ENCODE measurements at places on chromosomes 5 and 9.

- no peaks in the 10 kb centered on the region for H3K27me3 ChIP-seq
- H3K4me1 ChIP-seq: no peaks in the 10 kb centered on the region
- DNase-seq: no peak
These were observed 69.7 kb downstream of the SH3GL2 start for GRCh38 chr9:17648516-17648915.

DNA sequence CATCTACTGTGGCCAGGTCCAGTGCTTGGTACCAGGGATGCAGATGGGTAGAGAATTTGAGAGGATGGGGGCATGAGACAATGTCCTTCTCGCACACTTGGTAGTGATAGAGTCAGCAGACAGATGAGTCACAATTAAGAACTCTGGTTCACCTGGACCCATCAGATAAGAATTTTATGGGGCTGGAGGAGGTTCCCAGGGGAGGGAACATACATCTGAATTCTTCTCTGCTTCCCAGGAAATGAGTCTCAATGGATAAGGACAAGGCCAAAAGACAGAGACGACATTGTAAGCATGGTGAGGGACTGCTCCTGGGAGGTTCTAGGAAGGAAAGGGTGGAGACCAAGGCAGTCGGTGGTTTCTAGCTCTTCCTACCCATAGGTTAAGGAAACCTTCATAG lies 5.3 kb downstream of the SLC4A9 start:
- H3K4me3 ChIP-seq: no peak overlapping the region
- peaks cover 2% of the 10 kb centered on the region for H3K4me1 ChIP-seq
- H3K27ac ChIP-seq: no peak overlapping the region
- no peaks in the 10 kb centered on the region for H3K36me3 ChIP-seq
- no peaks in the 10 kb centered on the region for H3K27me3 ChIP-seq

- H3K27ac ChIP-seq: no peak overlapping the region
- no peaks in the 10 kb centered on the region for H3K27me3 ChIP-seq
- no peak for DNase-seq
- H3K4me3 ChIP-seq: no peak overlapping the region
- H3K36me3 ChIP-seq: no peaks in the 10 kb centered on the region
These were observed 358.9 kb downstream of the ARRDC3 start for GRCh38 chr5:91024206-91024605.

DNA sequence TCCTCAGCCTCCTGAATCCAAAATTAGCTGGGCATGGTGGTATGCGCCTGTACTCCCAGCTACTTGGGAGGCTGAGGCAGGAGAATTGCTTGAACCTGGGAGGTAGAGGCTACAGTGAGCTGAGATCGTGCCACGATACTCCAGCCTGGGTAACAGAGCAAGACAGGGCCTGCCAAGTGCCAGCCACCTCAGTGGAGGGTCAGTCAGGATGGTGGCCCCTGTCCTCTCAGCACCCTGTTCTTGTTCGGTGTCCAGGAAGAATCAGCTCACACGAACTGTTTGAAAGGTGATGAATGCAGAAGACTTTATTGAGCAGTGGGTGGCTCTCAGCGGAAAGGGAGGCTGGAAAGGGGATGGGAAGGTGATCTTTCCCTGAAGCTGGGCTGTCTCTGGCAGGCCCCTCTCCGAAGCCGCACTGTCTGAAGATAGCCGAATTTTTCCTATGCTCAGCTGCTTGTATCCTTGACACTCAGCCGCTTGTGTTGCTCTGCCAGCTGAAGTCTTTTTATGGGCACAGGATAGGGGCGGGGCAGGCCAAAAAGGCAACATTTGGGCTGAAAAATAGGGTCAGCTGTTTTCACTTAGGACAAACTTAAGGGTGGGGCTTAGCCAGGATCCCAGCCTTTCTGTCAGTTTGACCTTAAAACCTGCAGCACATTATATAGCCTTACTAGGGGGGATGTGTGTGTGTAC lies 50.9 kb downstream of the UBE2R2 start:
- H3K4me3 ChIP-seq: no peak overlapping the region
- peaks cover 9% of the 10 kb centered on the region for H3K4me1 ChIP-seq
- H3K27me3 ChIP-seq: no peaks in the 10 kb centered on the region
- H3K36me3 ChIP-seq: peaks cover 20% of the 10 kb centered on the region
- no peak for DNase-seq

- no peak for DNase-seq
- no peaks in the 10 kb centered on the region for H3K4me1 ChIP-seq
- peaks cover 26% of the 10 kb centered on the region for H3K27me3 ChIP-seq
- H3K4me3 ChIP-seq: no peak overlapping the region
These were observed 119.6 kb upstream of the NFIB start for GRCh38 chr9:14433351-14434157.

GRCh38 chr5:69225860-69226259 lies 8.8 kb upstream of the CDK7 start:
- peaks cover 3% of the 10 kb centered on the region for H3K4me1 ChIP-seq
- no peaks in the 10 kb centered on the region for H3K27me3 ChIP-seq
- no peak for DNase-seq

DNA sequence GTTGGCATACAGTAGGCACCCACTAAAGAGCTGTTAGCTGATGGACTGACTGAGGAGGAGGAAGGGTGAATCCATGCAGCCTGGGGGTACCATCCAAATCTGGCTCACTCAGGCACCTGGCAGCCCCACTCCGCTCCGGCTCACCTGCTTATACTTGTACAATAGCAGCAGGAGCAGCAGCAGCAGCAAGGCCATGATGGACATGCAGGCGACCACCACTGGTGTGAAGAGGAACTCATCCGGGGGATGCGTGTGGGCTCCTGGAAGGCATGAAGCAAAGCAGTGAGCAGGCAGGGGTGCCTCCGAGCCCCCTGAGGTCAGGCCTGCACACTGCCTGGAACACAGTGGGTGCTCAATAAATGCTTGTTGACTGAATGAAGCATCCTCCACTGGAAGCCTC lies 18.3 kb downstream of the CSF1R start:
- no peaks in the 10 kb centered on the region for H3K27me3 ChIP-seq
- no peak for DNase-seq
- no peaks in the 10 kb centered on the region for H3K4me1 ChIP-seq
- no peak overlapping the region for H3K4me3 ChIP-seq
- no peaks in the 10 kb centered on the region for H3K36me3 ChIP-seq
- H3K27ac ChIP-seq: no peak overlapping the region

- H3K4me3 ChIP-seq: peak overlapping the region; percentile 51
- H3K36me3 ChIP-seq: no peaks in the 10 kb centered on the region
- H3K4me1 ChIP-seq: peaks cover 11% of the 10 kb centered on the region
- no peak for DNase-seq
These were observed 25.9 kb downstream of the ZDHHC11B start for GRCh38 chr5:758698-759053.

DNA sequence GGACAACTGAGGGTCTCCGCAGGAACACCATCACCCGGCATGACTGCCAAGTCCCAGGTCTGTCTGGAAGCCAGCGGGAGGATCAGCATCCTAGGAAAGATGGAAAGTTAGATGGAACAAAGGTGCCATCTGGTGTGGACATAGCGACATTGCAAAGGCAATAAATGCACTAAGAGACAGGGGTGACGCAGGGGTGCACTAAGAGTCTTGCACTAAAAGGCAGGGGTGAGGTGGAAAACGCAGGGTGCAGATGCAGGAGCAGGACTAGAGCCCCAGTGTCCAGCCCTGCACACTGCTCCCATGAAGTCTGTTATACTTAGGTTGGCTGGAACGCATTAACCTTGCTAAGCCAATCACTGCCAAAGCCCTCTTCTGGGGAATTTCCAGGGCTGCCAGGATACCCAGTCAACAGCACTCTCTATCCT lies 15.5 kb downstream of the ATOX1 start:
- peaks cover 41% of the 10 kb centered on the region for H3K4me1 ChIP-seq
- DNase-seq: no peak
- H3K4me3 ChIP-seq: no peak overlapping the region
- H3K27ac ChIP-seq: peak overlapping the region; percentile 53

DNA sequence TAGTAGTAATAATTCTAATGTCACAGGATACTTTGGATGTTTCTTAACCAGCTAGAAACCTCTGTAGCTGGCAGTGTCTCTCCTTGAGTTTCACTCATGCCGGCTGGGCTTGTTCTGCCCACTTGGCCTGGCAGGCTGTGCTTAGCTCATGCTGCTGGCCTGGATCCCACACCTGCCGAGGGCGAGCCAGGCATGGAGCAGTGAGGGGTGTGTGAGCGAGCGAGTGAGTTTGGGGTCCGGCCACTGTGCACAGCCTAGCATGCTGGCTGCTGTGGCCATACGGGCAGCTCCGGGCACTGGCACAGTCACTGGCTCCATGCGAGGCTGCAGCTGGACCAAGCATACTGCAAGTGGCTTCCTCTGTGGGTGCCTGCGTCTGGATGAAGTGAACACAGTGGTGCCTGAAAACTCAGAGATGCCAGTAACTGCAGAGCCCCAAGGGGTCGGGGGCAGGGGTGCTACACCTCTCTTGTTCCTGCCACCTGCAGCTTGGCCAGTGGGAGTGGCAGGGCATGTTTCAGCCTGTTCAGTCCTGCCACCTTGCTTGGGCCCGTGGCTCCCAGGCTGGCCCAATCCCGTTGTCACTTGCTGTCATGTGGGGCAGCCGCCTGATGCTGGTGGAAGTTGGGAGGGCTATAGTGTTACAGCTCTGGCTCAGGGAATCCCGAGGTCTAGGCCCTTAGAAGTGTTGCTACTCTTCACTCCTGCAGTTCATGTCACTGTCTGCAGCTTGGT lies 9.9 kb downstream of the FSD1L start:
- no peaks in the 10 kb centered on the region for H3K27me3 ChIP-seq
- H3K4me3 ChIP-seq: no peak overlapping the region
- no peaks in the 10 kb centered on the region for H3K4me1 ChIP-seq

DNA sequence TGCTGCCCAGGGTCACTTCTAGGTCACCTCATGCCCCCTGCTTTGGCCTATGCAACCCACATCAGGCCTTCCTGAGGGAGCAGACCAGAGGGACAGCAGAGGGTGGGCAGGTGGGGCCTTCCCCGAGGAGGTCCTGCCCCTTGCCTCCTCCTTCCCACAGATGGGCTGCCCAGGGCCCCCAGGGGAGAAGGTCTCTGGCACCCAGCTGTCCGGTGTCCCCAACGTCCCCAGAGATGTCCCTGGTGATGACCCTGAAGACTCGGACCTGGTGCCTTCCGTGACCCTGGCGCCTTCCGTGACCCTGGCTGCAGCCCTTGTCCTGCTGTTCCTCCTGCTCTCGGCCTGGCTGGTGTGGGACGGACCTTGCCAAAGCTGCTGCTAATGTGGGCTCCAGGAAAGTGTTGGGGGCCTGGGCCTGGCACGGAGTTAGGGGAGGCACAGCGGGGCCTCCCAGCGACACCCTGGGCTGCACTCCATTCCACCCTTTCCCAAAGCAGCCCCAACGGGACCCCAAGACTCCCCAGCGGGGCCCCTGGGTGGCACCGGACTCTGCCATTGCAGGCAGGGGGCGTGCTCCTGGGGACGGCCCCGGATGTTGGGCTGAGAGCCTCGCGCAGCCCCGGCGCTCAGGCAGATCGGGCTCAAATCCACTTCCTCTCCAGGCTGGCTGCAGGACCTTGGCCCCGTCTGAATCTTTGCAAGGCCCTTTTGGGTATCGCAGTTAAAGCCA lies 6.8 kb upstream of the SLC2A6 start:
- peaks cover 8% of the 10 kb centered on the region for H3K4me1 ChIP-seq
- H3K4me3 ChIP-seq: peak overlapping the region; percentile 62
- no peaks in the 10 kb centered on the region for H3K27me3 ChIP-seq
- no peak for DNase-seq
- no peaks in the 10 kb centered on the region for H3K36me3 ChIP-seq

DNA sequence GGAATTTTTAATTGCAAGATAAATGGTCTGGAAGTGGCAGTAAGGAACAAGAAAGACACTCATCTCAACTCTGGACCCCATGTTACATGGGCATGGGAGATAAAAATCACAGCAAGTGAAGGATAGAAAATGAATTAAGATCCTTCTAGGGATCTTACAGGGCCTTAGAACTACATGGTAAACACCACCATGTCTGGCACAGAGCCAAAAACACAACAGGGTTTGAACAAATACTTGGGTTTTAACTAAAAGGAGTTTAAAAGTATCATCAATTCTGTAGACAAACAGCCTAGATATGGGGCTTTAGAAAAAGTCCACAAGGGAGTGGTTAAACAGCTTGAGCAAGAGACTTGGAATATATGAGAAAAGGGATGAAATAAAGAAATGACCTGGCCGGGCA lies 366.4 kb downstream of the ARL15 start:
- H3K4me1 ChIP-seq: peaks cover 3% of the 10 kb centered on the region
- H3K36me3 ChIP-seq: peaks cover 57% of the 10 kb centered on the region
- H3K4me3 ChIP-seq: no peak overlapping the region
- no peak for DNase-seq

- H3K36me3 ChIP-seq: peaks cover under 1% of the 10 kb centered on the region
- no peaks in the 10 kb centered on the region for H3K27me3 ChIP-seq
- no peak overlapping the region for H3K4me3 ChIP-seq
- no peaks in the 10 kb centered on the region for H3K4me1 ChIP-seq
- H3K27ac ChIP-seq: no peak overlapping the region
These were observed 463.6 kb upstream of the CD180 start for GRCh38 chr5:67660149-67660548.

GRCh38 chr9:33459115-33459514 lies 11.7 kb upstream of the AQP3 start:
- peaks cover 5% of the 10 kb centered on the region for H3K36me3 ChIP-seq
- DNase-seq: no peak
- H3K27me3 ChIP-seq: no peaks in the 10 kb centered on the region
- H3K4me3 ChIP-seq: no peak overlapping the region
- H3K4me1 ChIP-seq: peaks cover 67% of the 10 kb centered on the region

DNA sequence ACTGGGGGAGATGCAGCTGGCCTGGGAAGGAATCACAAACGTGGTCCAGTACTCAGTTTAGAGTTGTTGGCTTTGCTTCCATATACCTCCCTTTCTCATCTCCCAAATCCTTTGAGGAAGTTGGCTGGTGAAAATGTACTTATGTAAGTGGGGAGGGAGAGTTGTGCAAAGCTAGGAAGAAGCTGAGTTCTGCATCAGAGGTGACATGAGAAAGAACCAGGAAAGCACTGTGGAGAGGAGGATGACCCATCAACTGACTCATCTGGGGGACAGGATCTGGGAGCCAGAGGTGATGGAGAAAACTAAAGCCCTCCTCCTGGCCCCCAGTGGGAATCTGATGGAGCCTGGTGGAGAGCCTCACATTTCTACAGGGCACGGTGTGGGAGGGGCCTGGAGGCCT lies 16.2 kb downstream of the KCNMB1 start:
- no peak overlapping the region for H3K4me3 ChIP-seq
- H3K36me3 ChIP-seq: peaks cover 5% of the 10 kb centered on the region
- no peaks in the 10 kb centered on the region for H3K4me1 ChIP-seq
- DNase-seq: no peak

DNA sequence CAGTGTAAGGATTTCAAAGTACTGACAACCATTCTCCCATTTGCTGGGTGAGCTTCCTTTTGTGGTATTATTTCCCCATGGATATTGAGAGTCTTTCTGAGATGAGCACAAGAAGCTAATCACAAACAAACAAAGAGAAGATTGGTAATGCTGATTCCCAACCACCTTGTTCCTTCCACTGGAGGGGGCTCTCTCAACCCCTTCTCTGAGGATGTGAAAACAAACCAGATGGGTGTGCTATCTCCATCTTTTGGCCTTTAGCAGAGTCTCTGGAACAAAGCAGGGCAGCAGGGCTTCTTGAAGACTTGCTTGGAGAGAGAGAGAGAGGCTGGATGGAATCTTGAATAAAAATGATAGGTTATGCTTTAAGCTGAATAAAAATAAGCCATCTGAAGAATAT lies 576.7 kb upstream of the ZNF462 start:
- no peaks in the 10 kb centered on the region for H3K36me3 ChIP-seq
- no peaks in the 10 kb centered on the region for H3K27me3 ChIP-seq
- no peak overlapping the region for H3K27ac ChIP-seq
- DNase-seq: no peak

- H3K27ac ChIP-seq: no peak overlapping the region
- DNase-seq: no peak
- peaks cover 32% of the 10 kb centered on the region for H3K4me1 ChIP-seq
- H3K4me3 ChIP-seq: no peak overlapping the region
These were observed 78.5 kb upstream of the TGFBR1 start for GRCh38 chr9:99026271-99026955.
